ENCODE measurements at places on chromosomes 11 and 22.
A peak's percentile ranks its signal among the peaks of the same experiment; 100 is the strongest.

DNA sequence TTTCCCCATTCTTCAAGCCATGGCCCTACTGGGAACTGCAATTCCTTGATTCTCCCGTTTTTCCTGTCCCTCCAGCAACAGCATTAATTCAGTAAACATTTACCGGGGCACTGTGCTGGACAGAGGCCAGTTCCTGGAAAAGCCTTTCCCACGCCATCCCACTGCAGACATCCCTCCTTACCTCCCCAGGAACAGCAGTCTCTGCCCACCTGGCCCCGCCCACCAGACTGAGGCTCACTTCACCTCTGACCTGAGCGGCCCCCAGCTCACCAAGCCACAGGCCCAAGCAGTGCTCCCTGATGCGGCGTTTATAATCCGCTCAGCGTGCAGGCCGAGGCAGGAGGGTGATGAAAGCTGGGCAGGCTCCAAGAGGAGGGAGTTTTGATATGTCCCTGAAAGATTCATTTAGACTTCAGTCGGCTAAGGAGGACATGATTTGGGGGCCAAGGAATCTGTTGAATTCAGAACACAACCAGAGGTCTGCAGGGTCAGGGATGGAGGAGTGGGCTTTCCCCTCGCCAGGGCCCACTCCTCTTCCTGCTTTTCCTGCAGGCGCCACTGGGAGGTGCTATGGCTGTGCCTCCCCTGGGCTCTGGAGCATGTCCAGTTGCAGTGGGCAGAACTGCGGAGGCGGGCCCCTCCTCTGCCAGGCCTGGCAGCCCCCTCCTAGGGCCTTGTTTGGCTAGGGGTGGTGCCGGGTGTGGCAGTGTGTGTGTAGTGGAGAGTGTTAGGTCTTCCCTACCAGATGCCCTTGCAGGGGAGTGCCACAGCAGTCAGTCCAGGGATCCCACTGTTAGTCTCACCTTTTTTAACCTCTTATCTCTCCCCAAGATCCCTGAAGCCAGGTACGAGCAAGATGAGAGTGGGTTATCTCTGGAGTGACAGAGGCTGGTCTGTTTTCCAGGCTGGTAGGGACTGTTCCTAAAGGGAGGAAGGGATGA, 1.4 kb upstream of the TAGLN start:
- peak overlapping the region; percentile 42 for H3K27ac ChIP-seq
- no peak overlapping the region for H3K4me3 ChIP-seq
- DNase-seq: no peak
- peaks cover 35% of the 10 kb centered on the region for H3K4me1 ChIP-seq

DNA sequence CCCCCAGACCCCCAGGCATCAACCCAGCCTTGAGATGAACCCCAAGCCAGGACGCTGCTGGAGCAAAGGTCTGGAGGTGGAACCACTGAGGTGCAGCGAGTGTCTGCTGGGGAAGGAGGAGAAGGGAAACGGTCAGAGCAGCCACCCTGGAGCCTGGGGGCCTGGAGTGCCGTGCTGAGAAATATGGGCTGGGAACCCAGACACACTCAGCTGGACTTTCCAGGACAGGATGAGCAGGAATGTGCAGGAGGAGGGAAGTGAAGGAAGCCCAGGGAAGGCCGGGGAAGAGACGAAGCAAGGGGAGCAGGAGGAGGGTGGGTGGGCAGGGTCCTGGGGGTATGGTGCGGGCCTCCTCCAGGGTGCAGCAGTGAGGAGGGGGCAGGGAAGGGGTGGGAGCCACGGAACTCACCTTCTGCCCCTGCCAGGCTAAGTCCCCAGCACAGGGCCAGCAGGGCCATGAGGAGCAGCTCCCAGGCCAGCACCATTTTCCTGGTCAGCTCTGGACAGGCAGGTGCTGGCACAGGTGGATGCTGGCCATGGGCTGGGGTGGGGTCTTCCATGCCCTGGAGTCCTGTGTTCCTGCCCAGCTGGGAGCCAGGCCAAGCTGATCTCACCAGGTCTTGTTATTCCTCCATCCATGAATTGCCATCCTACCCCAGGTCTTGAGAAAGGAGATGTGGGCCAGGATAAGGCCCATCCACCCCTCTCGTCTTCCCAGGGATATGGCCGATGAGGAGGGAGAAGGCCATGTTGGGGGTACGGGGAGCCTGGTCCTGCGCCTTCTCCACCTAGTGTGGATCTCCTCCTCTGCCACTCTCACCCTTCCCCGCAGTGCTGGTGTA, 40.0 kb downstream of the CSF2RB start:
- H3K36me3 ChIP-seq: no peaks in the 10 kb centered on the region
- DNase-seq: no peak
- no peaks in the 10 kb centered on the region for H3K4me1 ChIP-seq
- no peak overlapping the region for H3K4me3 ChIP-seq
- no peak overlapping the region for H3K27ac ChIP-seq
- no peaks in the 10 kb centered on the region for H3K27me3 ChIP-seq

GRCh38 chr22:50600538-50600937, at the start of gene MAPK8IP2:
Gene MAPK8IP2, plus strand, starts transcription at chr22:50600793. Its CDS starts 26 bp downstream, at chr22:50600819.
- DNase-seq: no peak
- H3K36me3 ChIP-seq: no peaks in the 10 kb centered on the region
- H3K27me3 ChIP-seq: no peaks in the 10 kb centered on the region
- H3K27ac ChIP-seq: no peak within 1 kb of the TSS
- peaks cover 8% of the 10 kb centered on the region for H3K4me1 ChIP-seq

DNA sequence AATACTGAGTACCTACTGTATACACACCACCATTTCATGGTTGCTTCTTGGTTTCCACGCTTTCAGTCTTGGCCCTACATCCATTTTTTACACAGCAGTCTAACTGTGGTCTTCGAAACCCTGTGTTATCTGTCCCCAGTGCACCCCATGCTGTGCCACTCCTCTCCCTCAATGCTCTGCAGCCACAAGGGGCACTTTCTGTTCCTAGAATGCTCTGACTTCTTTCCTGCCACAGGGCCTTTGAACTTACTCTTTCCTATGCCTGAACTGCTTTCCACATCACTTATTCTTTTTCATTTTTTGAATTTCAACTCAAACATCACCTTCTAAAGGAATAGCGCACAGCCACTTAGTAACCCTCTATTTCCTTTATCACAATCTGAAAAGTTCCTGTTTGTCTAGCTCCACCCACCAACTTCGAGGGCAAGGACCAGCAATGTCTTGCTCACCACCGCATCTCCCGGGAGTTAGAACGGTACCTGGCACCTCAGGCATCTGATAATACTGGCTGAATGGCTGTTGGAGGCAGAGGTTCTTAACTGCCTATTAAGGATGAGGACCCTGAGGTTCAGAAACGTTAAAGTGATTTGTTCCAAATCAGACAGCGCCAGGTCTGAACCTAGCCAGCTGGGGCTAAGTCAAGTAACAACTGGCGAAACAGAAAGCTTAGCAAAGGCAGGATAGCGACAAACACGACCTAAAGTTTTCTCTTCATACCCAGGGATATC, 568 bp downstream of the ALG8 start:
- no peaks in the 10 kb centered on the region for H3K27me3 ChIP-seq
- peaks cover 72% of the 10 kb centered on the region for H3K36me3 ChIP-seq
- H3K27ac ChIP-seq: peak overlapping the region; percentile 33
- DNase-seq: peak; percentile 3
- peaks cover 8% of the 10 kb centered on the region for H3K4me1 ChIP-seq

DNA sequence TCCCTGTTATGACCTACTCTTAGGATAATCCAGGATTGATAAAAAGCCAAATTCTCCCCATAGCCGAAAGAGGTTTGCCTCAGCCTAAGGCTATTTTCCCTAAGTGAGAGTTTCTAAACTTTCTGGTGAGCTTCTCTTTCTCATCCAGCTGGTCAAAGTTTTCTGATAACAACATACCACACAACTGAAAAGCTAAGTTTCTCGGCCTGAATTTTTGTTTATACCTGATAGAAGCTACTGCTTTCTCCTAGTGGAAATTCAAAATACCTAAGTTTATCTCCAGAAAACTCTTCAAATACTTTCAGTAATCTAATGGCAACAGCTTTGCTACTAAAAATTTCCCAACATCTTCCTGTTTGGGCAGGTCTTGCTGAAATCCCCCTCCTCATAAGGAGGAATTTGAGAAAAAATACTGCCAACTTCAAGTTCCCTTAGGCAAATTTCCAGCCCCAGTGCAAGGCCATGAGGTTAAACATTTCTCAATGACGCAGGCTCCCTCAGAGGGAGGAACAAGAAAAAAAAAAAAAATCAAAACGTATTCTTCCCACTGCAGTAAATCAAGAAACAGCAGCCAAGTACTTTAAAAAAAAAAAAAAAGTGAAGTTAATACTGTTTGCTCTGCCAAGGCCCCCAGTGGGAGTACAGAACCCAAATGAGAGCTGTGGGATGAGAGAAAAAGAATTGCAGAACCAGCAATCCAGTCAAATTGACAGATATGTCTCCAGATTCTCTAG, 127.0 kb downstream of the MRTFA start:
- H3K27me3 ChIP-seq: no peaks in the 10 kb centered on the region
- no peak overlapping the region for H3K27ac ChIP-seq
- no peak overlapping the region for H3K4me3 ChIP-seq
- H3K4me1 ChIP-seq: peaks cover 6% of the 10 kb centered on the region
- DNase-seq: no peak

- no peak for DNase-seq
- no peaks in the 10 kb centered on the region for H3K36me3 ChIP-seq
- no peak overlapping the region for H3K4me3 ChIP-seq
- peaks cover 7% of the 10 kb centered on the region for H3K27me3 ChIP-seq
These were observed 37.6 kb downstream of the SYT13 start for GRCh38 chr11:45248501-45249011.

- H3K27ac ChIP-seq: no peak overlapping the region
- no peak overlapping the region for H3K4me3 ChIP-seq
- no peak for DNase-seq
- no peaks in the 10 kb centered on the region for H3K27me3 ChIP-seq
- H3K4me1 ChIP-seq: peaks cover 3% of the 10 kb centered on the region
These were observed 72.2 kb downstream of the CSNK2A3 start for GRCh38 chr11:11280826-11281225.

DNA sequence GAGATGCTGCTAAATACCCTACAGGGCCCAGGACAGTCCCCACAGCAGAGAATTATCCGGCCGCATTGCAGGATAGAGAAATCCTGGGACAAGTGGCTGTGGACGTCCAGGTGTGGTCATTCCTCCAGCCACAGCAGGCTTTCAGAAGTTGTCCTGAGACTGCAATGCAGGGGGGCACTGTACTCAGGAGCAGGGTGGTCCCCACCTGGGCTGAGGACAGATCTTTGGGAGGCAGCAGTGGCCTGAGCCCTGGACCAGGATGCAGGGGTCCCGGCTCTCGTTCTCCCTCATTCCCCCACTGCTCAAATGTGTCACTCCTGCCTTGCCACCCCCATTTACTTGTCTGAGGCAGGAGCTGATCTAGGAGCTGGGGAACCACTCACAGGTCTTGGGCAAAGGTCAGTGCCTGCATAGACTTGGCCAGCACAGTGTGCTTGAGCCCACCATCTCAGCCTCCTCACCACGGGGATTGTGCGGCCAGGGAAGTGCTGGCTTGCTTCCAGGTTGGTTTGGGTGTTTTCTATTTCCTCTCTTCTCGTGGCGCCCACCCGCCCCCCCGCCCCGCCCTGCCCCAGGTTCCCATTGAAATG, 15.3 kb downstream of the LINC01488 start:
- no peaks in the 10 kb centered on the region for H3K36me3 ChIP-seq
- no peaks in the 10 kb centered on the region for H3K27me3 ChIP-seq
- H3K4me3 ChIP-seq: no peak overlapping the region
- peaks cover 28% of the 10 kb centered on the region for H3K4me1 ChIP-seq

DNA sequence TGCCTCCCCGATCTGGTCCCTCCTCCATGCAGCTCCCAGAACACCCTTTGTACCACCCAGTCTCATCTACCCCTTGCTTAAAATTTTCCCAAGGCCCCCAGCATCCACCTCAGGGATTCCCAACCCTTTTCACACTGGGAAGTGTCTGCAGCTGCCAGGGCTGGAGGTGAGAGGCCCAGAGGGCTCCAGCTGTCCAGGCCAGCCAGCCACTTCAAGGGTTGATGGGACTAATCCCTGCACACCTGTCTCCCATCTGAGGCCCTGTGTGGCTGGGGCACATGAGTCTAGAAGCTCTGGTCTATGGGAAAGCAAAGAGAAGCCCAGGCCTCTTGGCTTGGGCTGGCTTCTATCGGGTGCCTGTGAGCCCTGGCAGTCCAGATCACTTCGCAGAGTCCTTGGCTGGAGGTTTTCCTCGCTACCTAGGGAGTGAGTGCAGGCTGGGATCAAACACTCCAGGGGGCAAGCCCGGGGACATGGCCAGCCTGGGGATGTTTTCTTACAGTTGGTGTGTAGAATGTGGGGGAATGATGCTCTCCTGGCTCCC, 41.1 kb upstream of the TPBGL start:
- no peak overlapping the region for H3K4me3 ChIP-seq
- H3K36me3 ChIP-seq: no peaks in the 10 kb centered on the region
- DNase-seq: no peak
- H3K4me1 ChIP-seq: peaks cover 2% of the 10 kb centered on the region
- no peak overlapping the region for H3K27ac ChIP-seq

GRCh38 chr11:95512682-95513081, 276.9 kb downstream of the FAM76B start:
- no peaks in the 10 kb centered on the region for H3K36me3 ChIP-seq
- H3K4me1 ChIP-seq: peaks cover 5% of the 10 kb centered on the region
- no peaks in the 10 kb centered on the region for H3K27me3 ChIP-seq
- no peak overlapping the region for H3K27ac ChIP-seq
- no peak for DNase-seq
- H3K4me3 ChIP-seq: no peak overlapping the region

GRCh38 chr22:26087816-26088215, 81.4 kb upstream of the SEZ6L start:
- peaks cover 3% of the 10 kb centered on the region for H3K27me3 ChIP-seq
- no peak overlapping the region for H3K4me3 ChIP-seq
- H3K27ac ChIP-seq: no peak overlapping the region
- DNase-seq: no peak

GRCh38 chr11:122159861-122160260, 43.8 kb upstream of the BLID start:
- H3K27ac ChIP-seq: no peak overlapping the region
- H3K4me1 ChIP-seq: peaks cover 8% of the 10 kb centered on the region
- H3K4me3 ChIP-seq: no peak overlapping the region
- no peaks in the 10 kb centered on the region for H3K36me3 ChIP-seq
- DNase-seq: no peak

- DNase-seq: no peak
- no peaks in the 10 kb centered on the region for H3K27me3 ChIP-seq
- peaks cover 11% of the 10 kb centered on the region for H3K36me3 ChIP-seq
- H3K4me1 ChIP-seq: peaks cover 11% of the 10 kb centered on the region
- peak overlapping the region; percentile 87 for H3K4me3 ChIP-seq
- no peak overlapping the region for H3K27ac ChIP-seq
These were observed 898 bp downstream of the ZNF215 start for GRCh38 chr11:6927030-6927617.

- no peaks in the 10 kb centered on the region for H3K4me1 ChIP-seq
- no peak for DNase-seq
- H3K4me3 ChIP-seq: no peak overlapping the region
- no peaks in the 10 kb centered on the region for H3K36me3 ChIP-seq
- H3K27ac ChIP-seq: no peak overlapping the region
These were observed 129.5 kb downstream of the SLC1A2 start for GRCh38 chr11:35289821-35290220.

GRCh38 chr11:3196161-3197043, 22.2 kb downstream of the MRGPRG start:
- no peak overlapping the region for H3K4me3 ChIP-seq
- peaks cover 4% of the 10 kb centered on the region for H3K4me1 ChIP-seq
- no peaks in the 10 kb centered on the region for H3K36me3 ChIP-seq
- H3K27ac ChIP-seq: no peak overlapping the region
- DNase-seq: no peak
